ENCODE measurements at places on chromosomes 12 and 14.
A peak's percentile ranks its signal among the peaks of the same experiment; 100 is the strongest.

DNA sequence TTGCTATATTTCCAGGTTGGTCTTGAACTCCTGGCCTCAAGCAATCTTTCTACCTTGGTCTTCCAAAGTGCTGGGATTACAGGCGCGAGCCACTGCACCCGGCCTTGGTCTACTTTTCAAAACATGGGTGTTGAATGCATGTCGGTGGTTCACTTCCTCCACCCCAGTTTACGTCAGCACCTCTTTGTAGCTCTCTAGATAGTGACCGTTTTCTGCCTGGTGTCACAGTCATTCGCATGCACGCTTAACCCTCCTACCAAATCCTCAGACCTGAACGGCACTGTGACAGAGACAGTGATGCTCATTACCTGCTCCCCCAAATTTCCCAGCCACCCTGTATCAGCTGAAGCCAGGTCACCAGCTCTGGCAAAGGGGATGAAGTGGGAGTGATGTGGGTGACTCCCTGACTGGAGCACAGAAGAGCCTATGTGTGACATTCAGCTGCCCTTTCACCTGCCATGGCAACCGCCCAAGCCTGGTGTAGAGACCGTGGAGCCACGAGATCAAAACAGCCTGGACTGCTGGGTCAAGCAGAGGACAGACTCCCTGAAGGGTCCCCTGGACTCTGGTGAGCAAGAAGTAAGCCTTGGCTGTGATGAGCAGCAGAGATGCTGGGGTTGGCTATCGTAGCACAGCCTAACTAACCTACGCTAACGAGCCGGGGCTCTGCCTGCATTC is 66.2 kb upstream of the GPR68 start:
- no peak for DNase-seq

DNA sequence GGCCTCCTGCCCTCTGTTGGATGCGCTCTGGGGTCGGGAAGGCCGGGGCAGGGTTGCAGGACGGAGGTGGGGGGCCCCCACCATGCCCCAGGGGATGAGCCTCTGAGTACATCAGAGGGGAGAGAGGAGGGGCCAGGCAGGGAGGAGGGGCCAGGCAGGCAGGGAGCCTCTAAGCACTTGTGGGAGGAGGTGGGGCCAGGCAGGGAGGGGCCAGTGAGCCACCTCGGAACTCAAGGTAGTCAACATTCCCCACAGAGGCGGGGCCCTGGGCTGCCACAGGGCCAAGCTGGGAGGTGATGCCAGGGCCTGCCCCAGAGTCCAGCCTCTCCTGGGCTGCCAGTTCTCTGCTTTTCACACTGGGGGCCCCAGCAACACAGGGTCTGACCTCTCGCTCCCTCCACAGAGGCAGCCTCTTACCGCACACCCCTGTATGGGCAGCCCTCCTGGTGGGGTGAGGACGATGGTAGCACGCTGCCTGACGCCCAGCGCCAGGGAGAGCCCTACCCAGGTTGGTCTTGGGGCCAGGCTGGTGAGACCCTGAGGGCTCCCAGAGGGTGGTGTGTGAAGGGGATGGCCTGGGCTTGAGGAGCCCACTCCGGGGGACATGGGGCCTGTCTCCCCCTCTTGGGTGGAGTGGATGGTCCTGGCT is 17.4 kb downstream of the CEP170B start:
- DNase-seq, result no peak

DNA sequence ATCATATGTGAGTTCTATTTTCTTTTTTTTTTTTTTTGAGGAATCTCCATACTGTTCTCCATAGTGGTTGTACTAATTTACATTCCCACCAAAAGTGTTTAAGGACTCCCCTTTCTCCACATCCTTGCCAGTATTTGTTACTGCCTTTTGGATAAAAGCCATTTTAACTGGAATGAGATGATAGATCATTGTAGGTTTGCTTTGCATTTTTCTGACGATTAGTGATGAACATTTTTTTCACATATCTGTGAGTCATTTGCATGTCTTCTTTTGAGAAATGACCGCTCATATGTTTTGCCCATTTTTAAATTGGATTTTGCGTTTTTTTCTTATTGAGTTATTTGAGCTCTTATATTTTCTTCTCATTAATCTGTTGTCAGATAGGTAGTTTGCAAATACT is 394.8 kb downstream of the LRFN5 start:
- DNase-seq, result no peak

GRCh38 chr14:23559010-23559925 is 3.2 kb downstream of the THTPA start:
- DNase-seq, result peak; percentile 61

DNA sequence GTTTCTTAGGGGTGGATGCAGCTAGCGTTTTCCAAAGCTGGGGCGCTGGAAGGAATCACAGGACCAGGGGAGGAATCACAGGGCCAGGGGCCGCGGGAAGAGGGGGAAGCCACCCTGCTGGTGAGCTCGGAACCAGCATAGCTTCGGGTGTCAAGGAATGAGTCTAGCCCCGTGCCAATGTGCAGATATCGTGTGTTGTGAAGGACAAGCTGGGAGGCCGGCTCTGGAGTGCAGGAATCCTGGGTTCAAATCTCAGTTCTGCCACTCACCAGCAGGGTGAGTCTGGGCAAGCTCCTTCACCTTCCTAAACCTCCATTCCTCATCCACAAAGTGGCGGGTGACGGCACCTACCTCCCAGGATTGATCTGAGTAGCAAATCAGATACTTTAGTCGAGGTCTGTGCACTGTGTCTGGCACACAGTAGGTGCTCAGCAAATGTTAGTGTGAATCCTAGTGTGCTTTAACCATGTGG is 53.6 kb upstream of the RIN3 start:
- no peak for DNase-seq

All from activated T-cell treated with anti-CD3 and anti-CD28 coated beads for 24 hours (primary cell).